NCI-H748 treated with DMSO at 0.1 percent for 48 hours (cell line): ENCODE measurements at places on chromosomes 5 and 9.

DNA sequence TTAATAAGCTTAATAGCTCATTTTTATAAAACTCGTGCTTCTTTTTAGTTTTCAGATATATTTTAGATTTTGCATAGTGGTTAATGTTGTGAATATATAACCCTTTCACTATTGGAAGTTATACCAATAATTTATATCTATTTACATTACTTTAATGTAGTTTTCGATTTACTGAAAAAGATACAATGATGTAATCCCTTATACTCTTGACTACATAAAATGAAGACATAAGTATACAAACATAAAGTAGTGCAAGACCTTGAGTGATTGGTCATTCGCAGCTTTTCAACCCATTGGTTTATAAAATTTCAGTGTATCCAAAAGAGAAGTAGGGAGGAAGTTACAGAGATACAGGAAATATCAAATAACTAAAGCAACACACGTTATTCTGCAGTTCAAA lies 84.3 kb upstream of the GRHPR start:
- no peak for DNase-seq

GRCh38 chr5:179805070-179805528 lies 1.6 kb downstream of the MGAT4B start:
- no peak for DNase-seq

GRCh38 chr5:181124526-181124925 lies 6.4 kb downstream of the OR2V1 start:
- no peak for DNase-seq

GRCh38 chr9:127905788-127906191 lies 6.4 kb upstream of the ST6GALNAC6 start:
- no peak for DNase-seq

DNA sequence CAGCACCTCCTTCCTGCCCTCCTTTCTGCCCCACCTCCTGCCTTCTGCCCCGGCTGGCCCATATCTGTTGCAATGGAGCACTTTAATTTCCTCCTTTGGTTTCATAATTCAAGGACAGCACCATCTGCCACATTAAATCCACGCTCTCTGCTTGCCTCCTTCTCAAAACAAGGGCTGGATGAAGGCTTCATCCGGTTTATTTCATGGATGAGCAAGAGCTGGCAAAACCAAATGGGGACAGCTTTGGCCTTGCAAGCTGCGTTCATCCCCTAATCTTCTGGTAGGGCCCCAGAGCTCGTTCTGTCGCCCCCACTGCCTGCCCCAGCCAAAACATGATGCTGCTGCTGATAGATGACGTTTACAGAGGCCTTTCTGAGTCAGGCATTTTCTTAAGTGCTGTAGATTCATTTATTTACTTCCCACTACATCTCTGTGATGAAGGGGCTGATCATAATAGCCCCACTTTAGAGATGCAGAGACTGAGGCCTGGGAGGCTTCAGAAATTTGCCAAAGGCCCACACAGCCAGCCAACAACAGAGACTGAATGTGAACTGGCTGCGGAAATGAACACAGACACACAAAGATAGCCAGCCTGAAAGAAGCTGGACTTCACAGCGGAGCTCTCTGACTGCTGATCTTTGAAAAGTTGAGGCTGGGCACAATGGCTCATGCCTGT lies 115.6 kb upstream of the CPEB4 start:
- no peak for DNase-seq

GRCh38 chr5:65796269-65796668 lies 74.3 kb downstream of the NLN start:
- no peak for DNase-seq

GRCh38 chr5:106267256-106267655 lies 1403.5 kb downstream of the EFNA5 start:
- DNase-seq, result no peak

DNA sequence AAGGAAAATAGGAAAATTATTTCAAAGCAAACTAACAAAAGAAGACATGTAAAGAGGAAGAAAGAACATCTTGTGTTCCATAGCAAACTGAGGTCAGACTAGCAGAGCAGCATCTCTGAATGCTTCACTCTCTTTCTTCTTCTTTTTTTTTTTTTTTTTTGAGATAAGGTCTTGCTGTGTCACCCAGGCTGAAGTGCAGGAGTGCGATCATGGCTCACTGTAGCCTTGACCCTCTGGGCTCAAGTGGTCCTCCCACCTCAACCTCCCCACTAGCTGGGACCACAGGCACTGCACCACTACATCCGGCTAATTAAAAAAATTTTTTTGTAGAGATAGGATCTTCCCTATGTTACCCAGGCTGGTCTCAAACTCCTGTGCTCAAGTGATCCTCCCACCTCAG lies 36.6 kb downstream of the MELK start:
- no peak for DNase-seq

- no peak for DNase-seq
Observed at GRCh38 chr5:102760815-102761214, 5.7 kb downstream of the PAM start.

GRCh38 chr9:96596601-96597111 lies 23.0 kb downstream of the CDC14B start:
- DNase-seq, result peak; percentile 69

GRCh38 chr5:176144508-176144907 lies 93.7 kb upstream of the SIMC1 start:
- no peak for DNase-seq

GRCh38 chr9:70061776-70062175 lies 18.1 kb downstream of the MAMDC2 start:
- DNase-seq, result no peak

DNA sequence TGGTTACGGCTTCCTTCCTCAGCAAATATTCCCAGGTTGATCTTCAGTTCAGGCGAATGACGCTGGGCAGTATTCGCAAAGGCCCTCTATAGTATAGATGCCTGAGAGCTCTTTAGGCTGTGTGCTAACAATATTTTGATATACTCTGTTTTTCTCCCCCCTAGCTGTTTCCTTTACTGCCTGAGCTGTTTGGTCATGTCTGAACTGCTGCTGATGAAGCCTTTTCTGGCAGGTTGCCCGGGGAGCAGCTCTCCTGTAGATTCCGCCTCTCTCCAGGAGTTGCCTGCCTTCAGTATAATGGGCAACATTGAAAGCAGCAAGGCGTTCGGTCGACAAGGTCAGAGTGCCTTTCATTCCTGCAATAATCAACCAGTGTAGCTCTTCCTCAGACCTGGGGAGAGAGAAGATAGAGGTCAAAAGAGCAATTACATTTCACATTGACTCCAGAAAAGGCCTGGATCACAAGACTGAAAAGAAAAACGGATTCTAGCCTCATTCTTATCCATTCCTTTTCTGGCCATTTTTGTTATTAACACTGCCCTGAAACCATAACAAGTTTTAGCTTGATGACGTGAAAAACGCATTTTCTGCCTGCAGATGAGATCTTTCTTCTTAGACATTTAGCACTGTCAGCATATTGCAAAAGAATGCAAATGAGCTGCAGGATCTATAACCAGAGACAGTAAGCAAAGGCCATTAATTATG lies 60.1 kb upstream of the ZNF608 start:
- peak; percentile 97 for DNase-seq

DNA sequence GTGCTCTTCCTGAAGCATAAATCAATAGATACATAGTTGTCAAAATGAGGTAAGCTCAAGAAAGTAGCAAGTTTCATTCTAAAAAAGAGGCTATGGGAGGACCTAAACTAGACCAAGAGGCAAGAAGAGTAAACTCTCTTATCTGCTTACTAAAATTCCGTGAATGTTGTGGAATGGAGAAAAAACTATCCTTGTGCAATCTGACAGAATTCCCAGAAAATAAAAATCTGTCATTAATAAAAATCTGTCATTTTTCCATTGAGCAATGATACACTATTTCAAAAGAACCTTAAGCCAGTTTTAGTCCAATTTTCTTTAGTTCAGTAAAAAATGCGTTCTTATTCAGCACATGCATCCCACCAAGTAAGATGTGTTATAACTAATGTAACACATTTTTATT lies 15.9 kb upstream of the FANCC start:
- DNase-seq, result no peak

- no peak for DNase-seq
Observed at GRCh38 chr5:119354537-119355243, 1.1 kb upstream of the TNFAIP8 start.

DNA sequence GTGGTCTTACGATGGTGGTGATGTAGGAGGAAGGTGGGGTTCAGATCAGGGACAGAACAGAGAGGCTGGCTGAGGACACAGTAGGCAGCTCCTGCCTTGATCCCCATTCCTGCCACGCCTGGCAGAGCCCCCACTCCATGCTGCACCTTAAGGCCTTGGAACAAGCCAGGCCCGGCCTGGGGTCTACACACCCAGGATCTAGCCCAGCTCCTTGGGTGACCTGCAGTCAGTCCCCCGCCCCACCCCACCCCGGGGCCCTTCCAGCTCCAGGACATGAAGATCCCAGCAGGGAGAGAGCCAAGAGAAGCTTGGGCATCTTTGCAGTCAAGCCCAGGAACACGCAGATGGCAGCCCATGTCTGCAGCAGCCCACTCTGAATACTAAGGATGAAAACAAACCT lies 34.7 kb downstream of the WHRN start:
- no peak for DNase-seq

GRCh38 chr9:124852829-124853531 lies at the start of gene WDR38:
Gene WDR38, plus strand, starts transcription at chr9:124853460. Its CDS starts 72 bp downstream, at chr9:124853532.
- peak; percentile 64 for DNase-seq

GRCh38 chr5:128083811-128084227 lies 253 bp downstream of the SLC12A2 start:
- no peak for DNase-seq

DNA sequence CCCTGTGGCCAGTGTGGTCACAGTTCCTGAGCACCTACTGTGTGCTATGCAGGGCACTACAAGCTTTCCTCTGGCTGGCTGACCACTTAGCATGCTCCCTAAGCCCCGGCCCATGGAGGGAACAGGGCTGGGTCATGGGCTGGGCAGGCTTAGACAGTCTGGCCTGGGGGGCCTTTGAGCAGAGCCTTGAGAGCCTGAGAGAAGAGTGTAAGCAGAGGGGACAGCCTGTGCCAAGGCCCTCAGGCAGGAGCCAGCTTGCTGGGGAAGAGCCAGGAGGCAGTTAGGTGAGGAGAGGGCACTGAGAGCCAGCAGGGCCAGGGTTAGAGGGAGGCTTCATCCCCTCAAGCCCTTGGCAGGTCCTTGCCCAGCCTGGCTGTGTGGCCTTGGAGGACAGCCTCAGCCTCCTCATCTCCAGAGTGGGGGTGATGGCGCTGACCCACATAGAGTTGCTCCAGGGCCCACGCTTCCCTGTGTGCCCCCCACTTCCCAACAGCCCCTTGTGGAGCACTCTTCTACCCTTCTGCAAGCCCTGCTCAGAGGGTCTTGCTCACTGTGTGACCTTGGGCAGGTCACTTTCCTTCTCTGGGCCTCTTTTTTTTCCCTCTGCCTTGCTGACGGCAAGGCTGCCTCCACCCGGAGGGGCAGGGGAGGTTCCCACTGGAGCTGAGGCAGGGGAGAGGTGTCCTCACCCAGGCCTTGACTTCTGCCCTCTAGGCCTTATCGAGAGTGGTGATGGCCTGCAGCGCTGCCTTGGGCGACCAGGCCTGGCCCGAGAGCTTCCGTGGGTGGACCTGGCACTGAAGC lies 107.1 kb downstream of the PHF2 start:
- no peak for DNase-seq

GRCh38 chr5:2014058-2014610 lies 131.4 kb upstream of the IRX4 start:
- DNase-seq, result no peak

- DNase-seq, result peak; percentile 56
Observed at GRCh38 chr5:175444060-175444904, at the start of gene DRD1. Gene DRD1, minus strand, starts transcription at chr5:175444182. Its CDS starts 1,083 bp downstream, at chr5:175443099.

DNA sequence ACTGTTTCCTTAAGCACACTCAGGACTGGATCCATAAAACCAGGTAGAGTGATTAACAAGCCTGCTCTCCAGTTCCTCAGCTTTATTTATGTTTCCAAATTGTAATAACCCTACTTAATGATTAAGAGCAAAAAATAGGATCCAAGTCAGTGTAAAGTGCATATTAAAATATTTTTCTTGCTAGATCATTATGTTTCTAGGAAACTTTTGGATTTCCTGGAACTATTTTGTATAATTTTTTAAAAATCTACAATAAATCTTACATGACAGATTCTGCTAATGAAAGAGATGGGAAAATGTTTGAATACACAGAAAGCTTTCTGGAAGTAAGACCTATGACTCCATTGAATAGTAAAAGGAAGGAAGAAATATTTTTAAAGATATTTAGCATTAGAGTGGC lies 35.5 kb downstream of the BHMT start:
- no peak for DNase-seq

GRCh38 chr5:37721447-37721871 lies 118.4 kb downstream of the GDNF start:
- no peak for DNase-seq

DNA sequence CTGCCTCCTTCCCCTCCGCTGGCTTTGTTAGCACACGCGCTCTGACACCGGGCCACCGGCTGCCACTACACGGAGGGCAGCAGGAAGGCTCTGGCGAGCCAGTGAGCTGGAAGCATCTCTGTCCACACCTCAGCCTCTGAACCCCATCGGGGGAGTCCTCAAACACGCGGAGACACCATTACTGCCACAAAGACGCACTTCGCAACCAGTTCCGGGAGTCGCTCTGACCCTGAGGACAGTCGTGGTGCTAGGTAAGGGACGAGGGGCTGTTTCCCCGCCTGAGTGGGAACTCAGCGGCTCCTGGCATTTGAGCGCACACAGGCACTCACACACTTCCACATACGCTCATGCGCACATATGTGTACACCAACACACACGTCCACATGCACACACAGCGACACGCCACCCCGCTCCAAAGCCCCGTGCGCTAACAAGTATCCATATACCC lies 160.0 kb downstream of the C9orf152 start:
- peak; percentile 42 for DNase-seq

- peak; percentile 68 for DNase-seq
Observed at GRCh38 chr5:45038366-45038987, 229.7 kb downstream of the MRPS30 start.

DNA sequence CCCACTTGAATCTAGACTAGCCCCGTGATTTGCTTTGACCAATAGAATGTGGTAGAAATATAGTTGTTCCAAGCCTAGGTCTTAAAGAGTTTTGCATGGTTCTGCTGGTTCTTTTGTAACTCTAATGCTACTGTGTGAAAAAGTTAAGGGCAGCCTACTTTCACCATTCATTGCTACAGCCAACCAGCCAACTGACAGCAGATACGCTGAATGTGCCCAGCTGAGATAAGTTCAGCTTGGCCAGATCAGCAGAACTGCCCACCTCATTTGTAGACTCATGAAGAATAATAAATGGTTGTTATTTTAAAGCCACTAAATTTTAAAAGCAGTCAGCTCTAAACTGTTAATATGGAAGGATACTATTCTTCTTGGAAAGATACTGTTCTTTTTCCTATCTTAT lies 23.9 kb downstream of the NR3C1 start:
- no peak for DNase-seq

DNA sequence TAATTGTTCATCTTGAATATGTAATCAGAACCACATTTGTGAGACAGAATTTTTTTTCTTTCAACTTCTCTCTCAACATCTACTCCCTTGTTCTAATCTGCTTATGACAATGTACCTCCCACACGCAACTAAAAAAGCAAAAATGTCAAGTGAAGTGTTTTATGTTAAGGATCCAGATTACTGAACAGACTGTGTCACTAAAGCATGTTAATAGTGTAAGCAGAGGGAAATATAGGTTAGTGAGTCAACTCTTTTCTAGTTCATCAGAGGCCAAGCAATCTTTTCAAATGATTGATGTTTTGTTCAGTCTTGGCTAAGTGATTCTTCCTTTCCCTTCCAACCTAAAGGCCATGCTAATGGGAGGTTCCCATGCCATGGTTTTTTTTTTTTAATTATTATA lies 34.7 kb upstream of the IDNK start:
- no peak for DNase-seq
